Uterus (tissue), 4 donors: ENCODE measurements at places on chromosomes 13 and 19. TPM values are rescaled to one million over a fixed set of nuclear protein-coding genes. Genes with fewer than 3 reads are reported as not detected.

DNA sequence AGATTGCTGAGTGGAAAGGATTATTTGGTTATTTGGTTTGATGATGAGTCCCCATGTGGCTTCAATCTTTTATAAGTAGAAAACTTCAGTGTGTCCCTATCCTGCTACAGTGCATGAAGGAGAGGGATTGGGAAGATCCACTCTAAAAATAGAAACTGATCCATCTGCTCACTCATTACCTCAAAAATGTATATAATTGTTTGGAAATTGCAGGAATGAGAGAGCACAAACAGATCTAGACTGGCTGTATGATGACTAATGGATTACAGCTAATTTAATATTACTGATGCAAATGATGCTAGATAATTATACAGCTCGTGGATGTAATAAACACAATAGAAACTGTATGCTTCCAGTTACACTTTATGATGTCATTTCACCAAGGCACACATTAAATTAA lies 625.3 kb upstream of the PRR20A start:
- H3K27me3 ChIP-seq = no peaks in the 10 kb centered on the region
- DNase-seq = no peak
- H3K4me3 ChIP-seq = no peak overlapping the region
- no peak overlapping the region for H3K27ac ChIP-seq
- no peaks in the 10 kb centered on the region for H3K36me3 ChIP-seq

GRCh38 chr13:67278235-67278634 lies 48.1 kb upstream of the PCDH9 start:
- H3K36me3 ChIP-seq = no peaks in the 10 kb centered on the region
- no peak for DNase-seq
- no peak overlapping the region for H3K4me3 ChIP-seq
- H3K4me1 ChIP-seq = no peaks in the 10 kb centered on the region
- no peak overlapping the region for H3K27ac ChIP-seq

GRCh38 chr19:15438577-15438976 lies 11.2 kb downstream of the WIZ start:
- H3K36me3 ChIP-seq = no peaks in the 10 kb centered on the region
- DNase-seq = no peak
- H3K27ac ChIP-seq = peak overlapping the region; percentile 69
- peaks cover 15% of the 10 kb centered on the region for H3K4me1 ChIP-seq

DNA sequence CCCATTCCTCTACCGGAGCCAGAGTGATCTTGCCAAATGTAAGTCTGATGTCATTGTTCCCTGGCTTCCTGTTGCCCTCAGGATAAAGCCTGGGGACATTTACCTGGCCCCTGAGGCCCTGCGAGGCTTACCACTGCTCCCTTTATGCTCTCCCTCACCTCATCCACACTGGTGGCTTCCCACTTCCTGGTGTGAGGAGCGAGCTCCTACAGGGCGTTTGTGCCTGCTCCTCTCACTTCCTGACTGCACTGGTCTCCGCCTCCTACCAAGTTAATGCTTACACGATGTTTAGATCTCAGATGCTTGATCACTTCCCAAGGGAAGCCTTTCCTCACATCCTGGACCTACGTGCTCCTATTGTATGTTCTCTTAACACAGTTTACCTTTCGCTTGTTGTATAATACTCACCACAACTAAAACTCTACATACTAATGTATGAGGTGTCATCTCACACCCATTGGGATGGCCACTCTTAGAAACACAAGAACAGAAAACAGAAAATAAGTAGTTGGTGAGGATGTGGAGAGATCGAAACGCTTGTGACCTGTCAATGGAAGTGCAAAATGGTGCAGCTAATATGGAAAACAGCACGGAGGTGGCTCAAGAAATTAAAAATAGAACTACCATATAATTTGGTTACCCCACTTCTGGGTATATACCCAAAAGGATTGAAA lies 177.6 kb downstream of the SHISA2 start:
- no peaks in the 10 kb centered on the region for H3K36me3 ChIP-seq
- no peak for DNase-seq
- no peak overlapping the region for H3K27ac ChIP-seq

DNA sequence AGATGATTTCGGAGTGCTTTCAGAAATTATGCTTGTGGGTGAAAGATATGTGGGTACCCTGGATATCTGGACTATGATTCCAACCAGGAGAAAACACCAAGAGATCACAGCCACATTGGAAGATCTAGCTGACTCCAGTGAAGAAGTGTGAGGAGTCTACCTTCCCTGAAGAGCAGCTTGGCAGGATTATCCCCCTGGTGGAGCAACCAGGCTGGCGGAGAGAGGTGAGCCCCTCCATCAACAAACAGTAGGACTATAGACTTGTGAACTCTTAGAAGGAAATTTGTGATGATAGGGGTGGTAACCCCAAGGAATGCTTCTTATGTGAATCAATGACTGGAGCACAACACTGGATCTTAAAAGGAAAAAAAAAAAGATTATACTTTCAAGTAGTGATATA lies 47.8 kb upstream of the DIAPH3 start:
- no peak for DNase-seq

Gene LYPD3
- total RNA-seq = not detected
